ENCODE measurements at places on chromosomes 7 and 10.
A peak's percentile ranks its signal among the peaks of the same experiment; 100 is the strongest.

DNA sequence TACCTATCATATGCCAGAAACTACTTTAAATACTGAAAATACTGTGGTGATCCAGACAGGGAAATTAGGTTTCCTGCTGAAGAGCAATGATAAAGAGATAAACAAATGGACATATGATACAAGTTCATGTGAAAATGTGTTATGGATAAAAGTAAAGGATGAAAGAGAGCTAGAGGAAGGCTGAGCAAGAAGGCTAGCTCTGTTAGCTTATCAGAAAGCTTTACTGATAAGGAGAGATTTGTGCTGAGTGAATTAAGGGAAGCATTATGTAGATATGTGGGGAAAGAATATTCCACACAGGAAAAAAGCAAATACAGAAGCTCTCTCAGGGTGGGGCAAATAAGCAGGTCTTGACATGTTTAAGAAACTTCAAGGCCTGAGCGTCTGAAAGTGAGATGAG is 308.4 kb downstream of the HDAC9 start:
- DNase-seq = no peak

GRCh38 chr10:86663576-86664339 is 4.6 kb upstream of the LDB3 start:
- DNase-seq = peak; percentile 16

GRCh38 chr7:137741443-137741842 is 105.3 kb downstream of the DGKI start:
- no peak for DNase-seq

GRCh38 chr10:64306729-64307327 is 785.6 kb downstream of the REEP3 start:
- no peak for DNase-seq

DNA sequence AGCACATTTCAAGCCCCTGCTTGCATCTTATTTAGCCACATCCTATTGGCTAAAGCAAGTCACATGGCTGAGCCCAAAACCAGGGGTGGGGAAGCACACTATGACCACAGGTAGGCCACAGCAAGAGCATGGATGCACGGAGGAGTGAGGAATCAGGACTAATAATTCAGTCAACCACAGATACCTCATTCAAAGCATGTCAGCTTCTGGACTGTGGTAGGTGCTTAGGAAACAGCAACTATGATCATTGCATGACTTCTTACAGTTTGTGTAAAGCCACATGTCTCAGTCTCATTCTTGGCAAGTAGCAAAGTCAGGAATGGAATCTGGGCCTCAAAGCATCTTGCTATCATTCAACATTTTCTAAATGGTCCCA is 79.0 kb upstream of the EMX2 start:
- no peak for DNase-seq

DNA sequence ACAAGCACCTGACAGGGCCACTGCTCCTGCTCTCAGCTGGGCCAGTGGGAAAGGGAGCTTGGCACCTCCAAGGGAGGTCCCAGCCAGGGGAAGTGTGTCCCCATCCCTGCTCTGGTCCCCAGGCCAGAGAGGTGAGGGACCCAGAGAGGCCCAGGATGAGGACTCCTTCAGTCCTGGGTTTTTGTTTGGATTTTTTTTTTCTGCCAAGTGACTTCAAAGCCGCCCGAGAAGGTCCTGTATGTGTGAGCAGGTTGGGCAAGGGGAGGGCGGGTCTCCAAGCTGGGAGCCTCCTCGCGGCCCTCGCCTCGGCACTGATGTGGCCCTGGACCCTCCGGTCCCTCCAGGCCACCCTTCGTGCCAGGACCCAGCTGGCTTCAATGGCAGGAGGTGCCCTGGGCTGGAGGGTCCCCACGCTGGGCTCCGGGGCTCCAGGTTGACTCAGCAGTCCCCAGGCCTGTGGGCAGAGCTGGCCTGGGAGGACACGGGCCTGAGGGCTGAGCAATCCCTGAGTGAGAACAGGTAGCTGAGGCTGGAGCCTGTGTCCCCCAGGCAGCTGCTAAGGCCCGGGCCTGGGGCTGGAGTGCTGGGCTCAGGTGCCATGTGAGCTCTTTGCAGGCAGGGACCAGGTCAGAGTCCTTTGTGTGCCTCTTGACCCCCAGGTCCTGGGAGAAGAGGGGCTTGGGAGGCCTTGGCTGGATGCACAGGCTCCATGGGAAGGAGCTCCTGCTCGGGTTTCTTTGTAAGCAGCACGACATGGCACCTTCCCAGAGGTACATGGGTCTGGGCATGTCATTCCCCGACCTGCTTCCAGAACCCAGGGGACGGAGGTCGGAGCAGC is 140.6 kb downstream of the FAM53B start:
- DNase-seq = peak; percentile 11

DNA sequence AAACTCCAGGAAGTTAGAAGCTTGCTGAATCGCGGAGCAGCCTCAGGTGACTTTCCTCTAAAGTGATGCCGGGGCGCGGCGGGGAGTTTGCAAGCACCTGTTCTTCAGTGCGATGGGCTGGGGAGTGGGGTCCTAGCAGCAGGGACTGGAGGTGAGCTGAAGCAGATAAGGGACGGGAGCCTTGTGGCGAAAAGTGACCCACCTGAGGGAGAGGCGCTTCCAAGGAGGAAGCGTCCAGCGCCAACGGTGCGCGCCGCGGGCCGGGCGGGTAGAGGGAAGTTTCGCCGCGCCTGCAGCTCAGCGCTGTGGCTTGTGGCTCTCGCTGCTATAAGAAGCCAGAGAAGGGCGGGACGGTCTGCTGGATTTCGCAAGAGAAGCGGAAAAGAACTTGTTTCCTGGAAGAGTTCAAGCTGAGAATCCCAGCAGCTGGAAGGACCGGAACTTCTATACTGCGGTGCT is at the start of gene STEAP4:
Gene STEAP4 (minus strand): TSS at position 305 of the 459 bp plus-strand sequence. CDS start 22,625 bp downstream, outside the sequence.
- DNase-seq = peak; percentile 85

GRCh38 chr10:76961841-76962240 is 675.8 kb downstream of the KCNMA1 start:
- no peak for DNase-seq

- DNase-seq = no peak
These were observed 47.1 kb upstream of the HYAL4 start for GRCh38 chr7:123797673-123798531.

- DNase-seq = no peak
These were observed 947 bp downstream of the HOXA3 start for GRCh38 chr7:27151341-27151930.

DNA sequence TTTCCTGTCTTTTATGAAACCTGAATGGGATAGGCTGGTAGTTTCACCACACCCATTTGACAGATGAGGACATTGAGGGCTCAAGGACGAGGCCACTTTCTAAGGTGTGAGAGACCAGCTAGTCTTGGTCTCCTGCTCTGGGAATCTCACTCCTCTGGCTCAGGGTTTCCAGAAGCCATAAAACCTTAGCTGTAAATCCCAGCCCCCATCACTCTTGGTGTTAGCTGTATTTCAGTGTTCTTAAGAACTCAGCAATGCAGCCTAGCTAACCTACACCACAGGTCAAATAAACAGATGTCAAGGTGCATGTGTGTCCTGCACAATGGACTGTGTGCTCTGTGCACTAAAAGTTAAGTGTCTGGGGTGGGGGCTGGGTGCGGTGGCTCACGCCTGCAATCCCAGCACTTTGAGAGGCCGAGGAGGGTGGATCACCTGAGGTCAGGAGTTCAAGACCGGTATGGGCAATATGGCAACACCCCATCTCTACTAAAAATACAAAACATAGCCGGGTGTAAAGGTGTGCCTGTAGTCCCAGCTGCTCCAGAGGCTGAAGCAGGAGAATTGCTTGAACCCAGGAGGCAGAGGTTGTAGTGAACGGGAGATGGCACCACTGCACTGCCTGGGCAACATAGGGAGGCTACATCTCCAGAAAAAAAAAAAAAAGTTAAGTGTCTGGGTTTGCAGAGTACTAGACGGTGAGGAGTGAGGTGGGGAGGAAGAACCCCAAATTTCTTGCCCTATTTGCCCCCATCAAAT is 567 bp upstream of the EPO start:
- no peak for DNase-seq

DNA sequence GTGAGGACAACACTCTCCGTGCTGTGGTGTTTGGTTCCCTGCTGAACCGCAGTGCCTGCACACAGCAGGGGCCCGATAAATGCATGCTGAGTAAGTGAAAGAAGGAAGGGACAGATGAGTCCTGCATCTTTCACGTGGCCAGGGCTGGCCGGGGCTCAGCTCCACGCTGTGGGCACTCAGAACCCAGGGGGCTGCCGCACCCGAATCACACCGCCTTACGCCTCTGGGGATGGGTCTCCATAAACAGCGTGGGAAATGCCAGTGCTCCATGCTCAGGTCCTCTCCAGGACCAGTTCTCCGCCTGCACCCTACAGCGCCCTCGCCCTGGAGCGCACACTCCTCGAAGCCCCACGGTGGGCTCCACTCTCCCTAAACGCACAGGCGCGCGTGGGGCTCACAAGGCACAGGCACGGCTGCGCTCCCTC is 38.1 kb downstream of the RASGEF1A start:
- no peak for DNase-seq

GRCh38 chr7:30029696-30030095 is 1.5 kb downstream of the PLEKHA8 start:
- no peak for DNase-seq

- no peak for DNase-seq
These were observed 124.2 kb downstream of the TES start for GRCh38 chr7:116334555-116334954.

DNA sequence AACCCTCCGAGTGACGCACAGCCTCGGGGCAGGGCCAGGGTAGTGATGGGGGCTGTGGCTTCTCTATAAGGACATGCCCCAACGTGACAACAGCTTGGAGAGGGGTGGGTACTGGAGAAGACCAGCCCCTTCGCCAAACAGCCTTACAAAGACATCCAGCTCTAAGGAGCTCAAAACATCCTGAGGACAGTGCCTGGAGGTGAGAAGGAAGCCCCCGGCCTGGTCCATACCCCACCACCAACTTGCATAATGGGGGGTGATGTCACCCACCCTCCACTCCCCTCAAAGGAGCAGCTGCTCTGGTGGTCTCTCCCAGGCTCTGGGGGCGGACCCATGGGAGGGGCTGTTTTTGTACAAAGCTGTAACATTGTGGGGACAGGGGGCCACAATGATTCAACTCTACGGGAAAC is 15.1 kb downstream of the PRSS2 start:
- no peak for DNase-seq

DNA sequence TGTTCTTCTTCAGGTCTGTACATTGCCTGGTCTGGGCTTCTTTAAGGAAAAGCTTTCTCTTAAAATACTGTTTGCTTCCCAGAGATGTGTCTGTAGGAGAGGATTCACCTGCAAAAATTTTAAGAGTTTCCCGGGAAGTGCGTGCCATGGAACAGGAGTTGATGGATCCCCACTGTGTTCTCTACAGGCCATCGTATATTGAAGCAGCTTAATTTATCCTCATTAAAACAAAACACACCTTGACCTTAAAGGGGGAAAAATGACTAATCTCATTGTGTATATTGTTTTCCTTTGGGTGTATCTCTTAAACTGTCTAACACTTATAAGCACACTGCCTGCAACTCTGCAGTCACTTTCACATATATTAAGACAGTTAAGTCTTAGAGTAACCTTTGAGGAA is 111.4 kb downstream of the ST7 start:
- DNase-seq = no peak

DNA sequence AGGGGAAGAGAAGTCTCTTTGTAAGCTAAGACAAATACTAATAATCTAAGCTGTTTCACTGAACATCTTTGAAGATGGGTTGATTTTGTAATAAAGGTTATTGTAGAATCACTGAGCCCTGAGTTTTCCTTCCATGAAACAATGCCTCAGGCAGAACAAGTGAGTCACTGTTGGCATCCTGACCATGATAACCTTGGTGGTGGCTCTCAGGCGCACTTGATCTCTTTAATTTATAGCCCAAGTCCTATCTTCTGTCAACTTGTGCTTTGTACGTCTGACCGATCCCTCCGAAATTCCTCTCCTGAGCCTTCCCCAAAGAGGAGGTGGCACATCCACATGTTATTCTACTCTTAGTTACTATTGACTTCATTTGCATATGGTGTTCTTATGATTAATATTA is 812.9 kb downstream of the REEP3 start:
- no peak for DNase-seq

- no peak for DNase-seq
These were observed 20.9 kb downstream of the AQP1 start for GRCh38 chr7:30932562-30932961.

DNA sequence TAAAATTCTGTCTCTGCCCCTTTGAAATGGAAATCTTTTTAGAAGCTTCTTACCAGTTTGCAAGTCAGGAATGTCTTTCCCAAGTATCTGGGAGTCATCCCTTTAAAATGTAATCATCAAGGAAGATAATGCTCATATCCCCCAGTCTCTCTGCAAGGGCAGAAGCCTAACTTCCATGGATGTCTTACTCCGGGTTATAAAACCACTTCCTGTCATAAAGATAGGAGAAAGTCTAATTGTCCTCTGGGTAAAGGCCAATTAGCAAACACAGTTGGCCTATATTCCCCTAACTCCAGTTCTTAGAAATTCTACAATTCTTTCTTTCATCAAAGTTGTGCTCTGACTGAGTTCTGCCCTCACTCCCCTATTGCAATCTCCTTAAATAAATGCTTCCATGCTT is 1631.5 kb upstream of the LRRTM3 start:
- no peak for DNase-seq

- DNase-seq = no peak
These were observed 17.7 kb downstream of the CACNB2 start for GRCh38 chr10:18157881-18158280.

- DNase-seq = no peak
These were observed 758.7 kb downstream of the CNTNAP2 start for GRCh38 chr7:146875237-146875785.

- DNase-seq = no peak
These were observed 262.5 kb downstream of the SEMA3D start for GRCh38 chr7:84924353-84924752.

- DNase-seq = peak; percentile 9
These were observed 50.1 kb upstream of the DPYSL4 start for GRCh38 chr10:132136689-132137088.

DNA sequence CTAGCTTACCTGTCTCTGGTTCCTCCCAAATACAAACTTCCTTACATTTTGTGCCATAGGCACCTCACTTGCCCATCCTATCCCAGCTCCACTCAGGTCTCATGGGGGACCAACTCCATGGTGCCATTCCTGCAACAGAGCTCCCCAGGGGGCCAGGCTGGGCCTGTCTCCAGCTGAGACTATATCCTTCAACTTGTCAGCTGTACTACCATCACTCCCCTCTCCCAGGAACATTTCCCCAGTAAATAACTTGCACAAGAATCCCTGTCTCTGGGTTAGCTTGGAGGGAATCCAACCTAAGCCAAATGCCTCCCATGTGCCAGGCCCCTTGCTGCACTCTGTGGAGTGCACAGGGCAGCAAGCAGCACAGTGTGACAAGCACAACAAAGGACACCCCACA is 33.2 kb downstream of the FRMPD2 start:
- no peak for DNase-seq

GRCh38 chr10:36109399-36110023 is 467.4 kb upstream of the FZD8 start:
- DNase-seq = no peak

DNA sequence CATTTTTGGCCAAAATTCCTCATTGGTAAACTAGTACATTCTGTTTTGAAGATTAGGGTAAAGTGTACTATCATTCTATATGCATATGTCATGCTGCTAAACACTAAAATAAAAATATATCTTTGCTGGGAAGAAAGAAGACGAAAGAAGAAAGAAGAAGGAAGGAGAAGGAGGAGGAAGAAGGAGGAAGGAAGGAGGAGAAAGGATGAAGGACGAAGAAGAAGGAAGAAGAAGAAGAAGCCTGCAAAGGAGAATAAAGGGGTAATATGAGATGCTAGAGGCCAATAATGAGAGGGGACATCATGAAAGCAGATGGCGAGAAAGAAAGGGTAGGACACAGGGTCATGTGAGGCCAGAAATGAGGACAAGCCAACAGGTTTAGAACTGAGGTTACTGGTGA is 8.0 kb downstream of the SLC25A13 start:
- no peak for DNase-seq

GRCh38 chr7:8435590-8436545 is 2.5 kb downstream of the NXPH1 start:
- no peak for DNase-seq
